ENCODE measurements at places on chromosomes 16 and 17.

DNA sequence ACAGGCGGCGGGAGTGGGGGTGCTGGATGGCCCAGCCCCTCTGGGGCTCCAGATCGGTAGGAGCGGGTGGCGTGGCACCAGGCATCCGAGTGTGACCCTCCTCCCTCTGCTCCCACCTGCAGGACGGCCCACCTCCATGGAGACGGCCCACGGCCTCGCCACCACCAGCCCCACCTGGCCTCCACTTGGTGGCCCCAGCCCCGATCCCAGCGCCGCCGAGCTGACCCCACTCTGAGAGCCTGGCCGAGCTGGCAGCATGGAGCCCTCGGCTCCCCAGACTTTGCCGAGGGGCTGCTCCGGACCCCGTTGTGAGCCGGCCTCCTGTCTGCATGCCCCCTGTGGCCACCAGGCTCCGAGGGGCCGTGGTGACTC is 4.7 kb upstream of the NUDT16L1 start:
- no peak for DNase-seq

DNA sequence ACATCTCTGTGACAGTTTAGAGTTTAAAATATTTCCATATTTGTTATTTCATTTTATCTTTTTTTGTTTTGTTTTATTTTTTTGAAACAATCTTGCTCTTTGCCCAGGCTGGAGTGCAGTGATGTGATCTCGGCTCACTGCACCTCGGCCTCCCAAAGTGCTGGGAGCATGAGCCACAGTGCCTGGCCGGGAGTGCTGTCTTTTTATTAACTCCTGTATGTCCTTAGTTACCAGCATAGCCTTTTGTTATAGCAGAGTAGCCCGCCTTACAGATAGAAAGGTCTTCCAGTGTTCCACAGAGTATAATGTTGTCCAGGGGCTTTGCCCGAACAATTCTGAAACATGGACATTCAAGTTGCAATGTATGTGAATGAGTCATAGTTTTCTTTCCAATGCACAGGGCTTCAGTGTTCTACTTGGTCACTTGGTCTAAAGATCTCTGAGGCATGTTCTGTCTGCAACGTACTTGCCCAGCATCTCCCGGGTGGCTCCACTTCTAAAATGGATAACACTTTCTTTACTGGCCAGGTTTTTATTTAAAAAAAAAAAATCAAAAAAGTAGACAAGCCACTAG is 125.6 kb downstream of the KCNJ18 start:
- no peak for DNase-seq

GRCh38 chr16:79805621-79806020 is 205.1 kb upstream of the MAF start:
- no peak for DNase-seq

- DNase-seq: no peak
Measured at GRCh38 chr17:29616300-29617048, 6.2 kb downstream of the CORO6 start.

DNA sequence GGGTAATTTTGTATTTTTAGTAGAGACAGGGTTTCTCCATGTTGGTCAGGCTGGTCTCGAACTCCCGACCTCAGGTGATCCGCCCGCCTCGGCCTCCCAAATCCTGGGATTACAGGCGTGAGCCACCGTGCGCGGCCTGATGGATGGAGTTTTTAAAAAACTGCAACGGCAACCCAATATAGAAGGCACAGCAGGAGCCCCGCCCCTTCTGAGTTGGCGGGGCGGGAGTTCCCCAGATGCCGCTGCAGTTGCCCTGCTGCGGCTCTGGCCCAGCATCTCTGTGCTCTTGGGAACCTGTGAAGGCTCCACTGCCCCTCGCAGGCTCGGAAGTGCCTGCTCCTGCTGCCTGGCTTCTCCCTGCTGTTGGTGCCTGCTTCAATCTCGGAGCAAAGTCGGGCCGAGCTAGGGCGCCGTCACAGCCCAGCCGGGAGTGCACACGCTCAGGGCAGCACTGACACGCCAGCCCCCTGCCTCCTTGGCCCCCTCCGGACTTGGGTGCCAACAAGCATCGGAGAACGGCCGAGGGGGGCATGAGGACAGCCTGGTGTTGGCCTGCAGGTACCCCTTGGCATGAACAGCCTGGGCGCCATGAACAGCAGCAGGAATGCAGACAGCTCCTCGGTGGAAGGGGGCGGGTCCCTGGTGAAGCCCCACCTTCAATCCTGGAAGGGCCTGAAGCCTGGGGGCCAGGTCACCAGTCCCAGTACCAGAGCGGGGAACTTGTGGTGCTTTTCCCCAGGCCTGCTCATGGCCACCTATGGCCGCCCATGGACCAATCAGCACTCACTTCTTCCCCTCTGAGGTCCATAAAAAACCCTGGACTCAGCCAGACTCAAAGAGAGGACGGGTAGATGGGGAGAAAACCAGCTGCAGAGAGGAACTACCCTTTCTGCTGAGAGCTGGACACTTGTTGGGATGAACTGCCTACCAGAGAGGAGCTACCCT is 2.3 kb upstream of the NT5M start:
- peak; percentile 88 for DNase-seq

DNA sequence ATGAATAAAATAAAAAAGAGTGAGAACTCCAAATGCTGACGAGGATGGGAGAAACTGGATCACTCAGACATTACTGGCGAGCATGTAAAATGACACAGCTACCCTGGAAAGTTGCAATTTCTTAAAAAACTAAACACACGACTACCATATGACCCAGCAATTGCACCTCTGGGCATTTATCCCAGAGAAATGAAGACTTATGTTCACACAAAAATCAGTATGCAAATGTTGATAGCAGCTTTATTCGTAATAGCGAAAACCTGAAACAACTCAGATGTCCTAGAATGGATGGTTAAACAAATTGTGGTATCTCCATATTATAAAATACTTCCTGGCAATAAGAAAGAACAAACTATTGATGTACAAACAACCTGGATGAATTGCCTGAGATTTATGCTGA is 357.2 kb upstream of the ASIC2 start:
- no peak for DNase-seq

DNA sequence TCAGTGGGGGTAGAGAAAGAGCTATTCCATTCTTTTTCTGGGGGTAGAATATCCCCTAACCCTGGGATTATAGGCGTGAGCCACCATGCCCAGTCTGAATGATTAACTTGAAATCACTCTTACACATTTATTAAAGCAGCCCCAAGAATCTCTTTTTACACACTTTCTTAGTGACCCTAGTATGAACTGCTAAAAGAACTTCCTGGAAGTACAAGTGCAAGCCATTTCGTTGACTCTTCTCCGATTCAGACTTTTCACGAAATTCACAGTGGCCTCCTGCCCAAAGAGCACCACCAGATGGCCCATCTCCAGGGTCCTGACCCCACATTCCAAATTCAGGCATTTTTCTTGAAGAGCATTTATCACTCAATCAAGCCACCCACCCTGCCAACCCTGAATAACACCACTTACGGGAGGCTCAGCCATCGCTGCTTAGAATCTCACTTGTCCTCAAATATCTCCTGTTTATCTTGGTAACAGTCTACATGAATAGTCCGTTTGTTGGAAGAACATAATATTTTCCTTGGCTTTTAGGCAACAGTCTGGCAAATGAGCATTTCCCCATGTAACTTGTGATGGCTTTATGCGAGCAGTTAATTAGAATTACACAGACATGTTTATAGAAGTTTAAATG is 28.0 kb downstream of the ZNF423 start:
- DNase-seq: no peak

- no peak for DNase-seq
Measured at GRCh38 chr16:10999300-10999699, 54.9 kb downstream of the CLEC16A start.

- DNase-seq: no peak
Measured at GRCh38 chr16:31875112-31875803, 1.7 kb downstream of the ZNF267 start.

DNA sequence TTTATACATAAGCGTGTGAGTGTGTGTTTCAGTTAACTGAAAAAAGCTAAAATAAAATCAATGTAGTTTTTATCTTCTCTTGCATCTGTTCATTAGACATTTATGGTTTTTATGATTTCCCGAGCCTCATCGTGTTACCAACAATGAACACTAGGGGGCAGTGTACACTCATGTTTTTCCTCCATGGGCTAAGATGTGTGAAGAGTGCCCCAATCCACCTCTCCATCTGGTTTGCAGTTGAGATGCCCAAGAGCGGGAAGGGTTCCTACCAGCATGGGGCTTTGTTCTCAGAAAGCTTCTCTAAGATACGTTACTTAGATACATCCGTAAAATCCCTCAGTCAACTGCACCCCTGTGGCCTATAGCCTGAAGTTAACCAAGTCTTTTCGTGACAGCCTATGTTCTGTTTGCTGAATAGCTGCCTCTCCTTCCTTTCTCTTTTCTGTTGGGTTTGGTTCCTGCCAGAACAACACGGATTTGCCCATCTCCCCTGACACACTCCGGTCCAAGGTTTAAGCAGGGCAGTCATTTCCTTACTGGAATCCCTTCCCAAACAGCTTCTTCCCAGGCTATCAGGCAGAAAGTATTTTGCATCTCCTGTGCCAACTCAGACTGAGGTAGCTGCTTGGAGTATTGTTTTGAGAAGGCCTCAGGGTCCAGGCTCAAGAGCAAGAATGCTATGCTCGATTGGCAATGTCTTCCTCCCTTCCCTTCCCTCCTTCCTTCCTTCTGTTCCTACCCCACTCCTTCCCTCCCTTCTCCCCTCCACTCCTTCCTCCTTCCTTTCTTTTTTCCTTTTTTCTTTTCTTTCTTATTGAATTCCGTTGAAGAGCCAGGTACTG is 12.9 kb upstream of the ELAC2 start:
- DNase-seq: no peak

DNA sequence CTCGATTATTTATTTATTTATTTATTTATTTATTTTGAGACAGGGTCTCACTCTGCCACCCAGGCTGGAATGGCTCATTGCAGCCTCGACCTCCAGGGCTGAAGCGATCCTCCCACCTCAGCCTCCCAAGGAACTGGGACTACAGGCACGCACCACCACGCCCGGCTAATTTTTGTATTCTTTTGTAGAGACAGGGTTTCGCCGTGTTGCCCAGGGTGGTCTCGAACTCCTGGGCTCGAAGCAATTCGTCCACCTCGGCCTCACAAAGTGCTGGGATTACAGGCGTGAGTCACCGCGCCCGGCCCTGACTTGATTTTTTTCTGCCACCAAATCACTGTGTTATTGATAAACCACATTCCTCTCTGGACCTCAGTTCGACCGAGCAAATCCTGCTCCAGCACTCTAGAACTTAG is 758 bp upstream of the RPL23A start:
- DNase-seq: no peak

- DNase-seq: no peak
Measured at GRCh38 chr17:53191878-53192277, 630.8 kb upstream of the KIF2B start.

All from iPS DF 6.9 (cell line).